Adrenal gland (tissue), 19 donors: ENCODE measurements at places on chromosomes 3 and 15. TPM values are rescaled to one million over a fixed set of nuclear protein-coding genes. Genes with fewer than 3 reads are reported as not detected.

Gene SLITRK3
- polyA plus RNA-seq, result not detected

Gene ZBBX
- 0.40 TPM for polyA plus RNA-seq

Gene HIGD2B
- polyA plus RNA-seq, result not detected

- no peaks in the 10 kb centered on the region for H3K4me1 ChIP-seq
- no peak for DNase-seq
- H3K4me3 ChIP-seq, result no peak overlapping the region
- H3K36me3 ChIP-seq, result no peaks in the 10 kb centered on the region
These were observed 91.6 kb downstream of the PLD1 start for GRCh38 chr3:171718493-171719185.

DNA sequence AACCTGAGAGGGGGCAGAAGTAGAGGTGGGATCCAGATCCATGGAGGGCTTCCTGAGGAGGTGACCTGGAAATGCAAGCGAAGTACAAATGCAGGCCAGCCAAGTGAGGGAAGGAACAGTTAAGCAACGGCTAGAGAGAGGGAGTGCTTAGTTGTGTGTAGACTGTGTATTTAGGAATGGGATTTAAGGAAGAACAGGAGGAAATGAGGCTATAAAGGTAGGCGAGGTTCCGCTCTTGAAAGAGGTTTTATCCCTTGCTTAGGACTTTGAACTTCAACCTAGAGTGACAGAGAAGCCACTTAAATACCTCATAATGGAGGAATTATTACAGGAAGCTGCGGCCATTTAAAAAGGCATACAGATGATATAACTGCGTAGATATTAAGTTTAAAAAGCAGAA is 295.1 kb downstream of the THSD4 start:
- no peaks in the 10 kb centered on the region for H3K27me3 ChIP-seq
- no peak overlapping the region for H3K4me3 ChIP-seq
- DNase-seq, result no peak
- H3K27ac ChIP-seq, result no peak overlapping the region
- no peaks in the 10 kb centered on the region for H3K36me3 ChIP-seq
